CD4-positive, alpha-beta T cell treated with Interleukin-10 for 1 hour (primary cell): ENCODE measurements at places on chromosomes 2 and 18.

- DNase-seq = no peak
Observed at GRCh38 chr2:207920321-207920720, 105.0 kb downstream of the PLEKHM3 start.

GRCh38 chr2:26911911-26912861 is 58.3 kb upstream of the MAPRE3 start:
- no peak for DNase-seq

GRCh38 chr2:162127422-162127821 is 24.6 kb downstream of the GCG start:
- no peak for DNase-seq

DNA sequence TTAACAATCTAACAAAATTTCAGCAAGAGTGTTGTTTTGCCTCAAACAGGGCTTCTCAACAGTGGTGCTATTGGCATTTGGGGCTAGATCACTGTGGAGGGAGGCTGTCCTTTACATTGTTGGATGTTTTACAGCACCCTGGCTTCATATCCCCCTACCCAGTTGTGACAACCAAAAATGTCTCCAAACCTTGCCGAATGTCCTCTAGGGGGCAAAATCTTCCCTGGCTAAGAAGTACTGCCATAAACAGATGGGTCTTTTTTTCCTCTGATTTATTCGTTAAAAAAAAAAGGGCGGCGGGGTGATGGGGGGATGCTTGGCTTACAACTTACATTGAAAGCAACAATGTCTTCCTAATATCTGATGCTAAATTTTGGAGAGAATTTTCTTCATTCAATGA is 207.6 kb upstream of the CCDC150 start:
- no peak for DNase-seq

DNA sequence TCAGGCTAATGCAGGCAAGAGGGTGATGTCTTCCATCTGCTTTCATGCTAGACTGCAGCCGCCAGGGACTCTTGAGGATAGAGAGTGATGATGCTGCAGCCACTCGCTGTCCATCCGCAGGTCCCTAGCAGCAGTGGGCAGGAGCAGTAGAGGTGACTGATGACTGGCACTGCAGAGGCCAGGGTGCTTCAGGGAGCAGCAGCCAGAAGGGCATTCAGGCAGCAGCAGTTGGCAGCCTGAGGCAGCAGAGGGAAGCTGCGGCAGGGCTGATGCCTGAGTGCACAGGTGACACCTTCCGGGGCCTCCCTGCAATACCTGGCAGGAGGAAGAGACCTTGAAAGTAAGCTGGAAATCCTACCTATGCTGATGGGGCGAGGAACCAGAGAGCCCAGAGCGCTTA is 214.2 kb downstream of the ICOS start:
- DNase-seq = no peak

- DNase-seq = no peak
Observed at GRCh38 chr18:5276947-5277346, 18.6 kb downstream of the ZBTB14 start.

DNA sequence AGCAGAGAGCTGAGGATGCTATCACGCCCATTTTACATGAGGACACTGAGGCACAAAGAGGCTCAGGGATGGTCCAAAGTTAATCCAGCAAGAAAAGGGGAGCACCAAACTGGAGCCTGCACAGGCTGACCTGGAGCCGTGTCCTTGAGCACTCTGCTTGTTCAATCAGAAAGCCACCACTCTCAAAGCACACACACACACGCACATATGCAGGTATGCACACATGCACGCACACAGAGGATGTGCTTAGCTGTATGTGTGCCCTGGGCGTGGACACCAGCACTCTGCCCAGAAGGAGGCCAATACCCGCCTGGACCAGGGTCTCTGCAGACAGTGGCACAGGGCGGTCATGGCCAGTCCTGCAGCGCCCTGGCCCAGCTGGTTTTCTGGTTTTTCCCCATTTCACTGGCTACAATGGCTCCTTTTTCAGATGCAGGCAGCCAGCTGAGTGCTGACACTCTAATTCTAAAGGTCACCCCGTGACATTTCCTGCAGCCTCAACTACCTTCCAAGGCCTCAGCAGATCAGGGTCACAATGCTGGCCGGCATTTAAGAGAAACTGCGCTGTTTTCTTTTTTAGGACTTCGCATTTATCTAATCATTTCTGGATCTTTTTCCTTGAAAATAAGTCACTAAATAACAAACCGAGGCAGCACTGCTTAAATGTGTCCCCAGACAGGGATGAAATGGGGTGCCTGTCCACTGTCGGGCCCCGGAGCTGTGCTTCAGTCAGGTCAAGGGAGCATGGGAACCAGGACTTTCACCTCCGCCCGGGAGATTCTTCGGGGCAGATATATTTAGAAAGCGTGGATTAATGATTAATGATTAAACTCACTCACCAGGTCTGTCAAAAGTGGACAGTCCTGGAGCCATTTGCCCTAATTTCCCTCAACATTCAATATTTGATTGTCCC is 104.5 kb downstream of the HDAC4 start:
- no peak for DNase-seq

GRCh38 chr2:239750929-239751678 is 274.0 kb downstream of the NDUFA10 start:
- no peak for DNase-seq

DNA sequence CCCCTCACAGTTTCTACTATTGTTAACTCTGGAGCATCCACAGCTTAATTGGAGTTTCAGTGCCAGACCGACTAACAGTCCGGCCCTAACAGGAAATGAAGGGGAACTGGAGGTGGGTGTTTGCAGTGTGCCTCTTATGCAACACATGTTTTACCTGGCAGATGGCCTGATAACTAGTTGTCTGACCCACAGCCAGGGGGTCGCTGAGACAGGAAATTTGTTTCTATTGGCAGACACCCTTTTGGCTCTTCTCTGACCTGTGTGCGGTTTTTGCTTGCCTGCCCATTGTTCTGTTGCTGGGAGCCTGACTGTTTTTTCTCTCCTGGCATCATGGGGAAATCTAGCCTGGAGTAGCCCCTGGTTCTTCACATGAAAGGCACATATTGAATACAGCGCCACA is 1329.8 kb downstream of the DSC3 start:
- no peak for DNase-seq

GRCh38 chr2:172701250-172701649 is 34.4 kb upstream of the RAPGEF4 start:
- DNase-seq = no peak

GRCh38 chr2:217671075-217671474 is 331.7 kb downstream of the TNS1 start:
- DNase-seq = no peak

- DNase-seq = no peak
Observed at GRCh38 chr2:238141541-238142318, 3.3 kb downstream of the KLHL30 start.

DNA sequence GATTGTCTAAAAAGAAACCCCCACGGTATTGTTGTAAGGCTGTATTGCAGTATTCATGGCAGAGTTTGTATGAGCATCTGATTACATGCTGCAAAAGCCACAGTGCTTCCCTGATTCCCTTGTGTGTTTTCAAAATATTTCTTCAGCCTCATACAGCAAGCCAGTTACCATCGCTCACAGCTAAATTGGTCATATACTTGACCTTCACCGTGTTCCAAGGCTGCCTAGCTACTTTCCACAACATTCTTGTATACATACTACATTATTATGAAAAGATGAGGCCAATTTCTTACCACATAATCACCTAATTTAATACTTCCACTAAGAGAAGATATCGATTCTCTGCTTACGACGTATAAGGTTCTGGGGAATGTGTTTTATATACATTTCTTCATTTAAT is 576.3 kb upstream of the CNTNAP5 start:
- no peak for DNase-seq

- DNase-seq = no peak
Observed at GRCh38 chr2:202577250-202578183, 57.3 kb upstream of the FAM117B start.

- no peak for DNase-seq
Observed at GRCh38 chr2:168217920-168218319, 29.5 kb downstream of the STK39 start.

- no peak for DNase-seq
Observed at GRCh38 chr2:70947556-70948184, 12.0 kb downstream of the ATP6V1B1 start.

DNA sequence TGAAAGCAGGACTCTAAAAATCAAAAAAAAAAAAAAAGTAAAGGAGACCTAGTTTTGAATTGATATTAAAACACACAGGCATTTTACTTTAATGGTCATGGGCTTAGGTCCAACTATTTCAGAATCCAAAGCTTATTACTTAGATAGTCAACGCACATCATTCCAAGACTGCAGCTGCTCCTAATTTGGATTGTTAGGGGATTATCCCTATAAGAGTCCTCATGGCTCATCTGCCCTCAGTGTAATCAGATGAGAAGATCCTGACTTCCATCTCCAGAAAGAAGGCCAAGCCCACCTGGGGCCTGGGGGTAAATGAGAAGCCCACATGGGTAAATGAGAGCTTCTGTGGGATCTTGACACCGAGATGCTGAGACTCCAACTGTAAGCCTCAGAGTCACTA is 424.2 kb downstream of the NRXN1 start:
- no peak for DNase-seq

GRCh38 chr18:62379051-62379450 is 53.9 kb downstream of the TNFRSF11A start:
- DNase-seq = no peak

DNA sequence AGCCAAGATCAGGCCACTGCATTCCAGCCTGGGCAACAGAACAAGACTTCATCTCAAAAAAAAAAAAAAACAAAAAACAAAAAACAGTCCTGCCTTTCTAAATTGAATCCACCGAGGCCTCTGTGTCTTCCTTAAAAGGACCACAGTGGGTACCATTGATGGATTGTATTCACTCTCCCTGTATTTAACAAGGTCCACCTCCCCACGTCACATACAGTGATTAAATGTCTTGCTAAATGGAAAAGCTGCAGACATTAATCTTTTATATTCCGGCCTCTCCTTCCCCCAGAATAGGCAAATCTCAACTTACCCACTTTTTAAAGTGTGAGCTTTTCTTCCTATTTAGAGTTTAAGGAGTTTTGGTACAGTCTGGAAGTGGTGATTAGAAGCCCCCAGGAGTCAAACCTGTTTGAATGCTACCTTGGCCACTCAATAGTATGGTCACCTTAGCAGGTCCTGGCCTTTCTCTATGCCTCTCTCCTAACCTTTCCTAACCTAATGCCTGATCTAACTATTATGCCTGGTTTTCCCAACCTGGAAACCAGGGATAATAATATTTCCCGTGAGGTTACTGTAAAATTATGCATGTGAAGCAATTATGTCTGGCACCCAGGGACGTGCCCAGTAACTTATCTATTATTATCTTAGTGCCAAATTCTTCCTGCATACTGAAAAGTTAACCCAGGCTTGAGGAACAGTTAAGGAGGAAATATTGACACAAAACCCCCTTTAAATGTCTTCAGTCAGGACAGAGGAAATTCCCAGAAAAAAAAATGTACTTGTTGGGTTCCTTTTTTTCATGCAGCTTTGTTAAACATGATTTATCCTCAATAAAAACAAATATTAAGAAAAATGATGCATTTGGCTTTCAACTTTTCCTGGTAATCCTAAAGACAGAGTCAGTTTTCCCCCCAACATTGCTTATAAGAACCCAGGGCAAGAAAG is 3.1 kb downstream of the NFE2L2 start:
- no peak for DNase-seq
